Sciatic nerve (tissue), 2 donors: ENCODE measurements at places on chromosomes 4 and X.

DNA sequence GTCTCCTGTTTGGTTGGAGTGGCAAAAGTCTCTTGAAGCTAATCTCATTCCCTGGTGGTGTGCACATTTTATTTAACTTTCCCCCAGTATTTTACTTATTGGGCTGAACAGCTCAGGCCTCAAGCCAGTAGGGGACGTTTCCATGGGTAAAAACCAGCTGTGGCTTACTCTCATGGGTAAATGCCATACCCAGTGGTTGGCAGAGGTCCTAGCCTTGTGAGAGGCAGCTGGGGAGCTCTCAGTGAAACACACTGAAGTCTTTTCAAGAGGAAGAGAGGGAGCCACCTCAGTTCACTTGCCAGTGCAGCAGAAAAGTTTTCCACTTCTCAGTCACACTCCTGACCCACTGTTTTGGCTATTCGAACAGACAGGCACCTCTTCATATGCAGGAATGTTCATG lies 1964.2 kb downstream of the ARAP2 start:
- DNase-seq, result no peak

GRCh38 chrX:1416327-1416784 lies 24.4 kb upstream of the SLC25A6 start:
- DNase-seq, result no peak

DNA sequence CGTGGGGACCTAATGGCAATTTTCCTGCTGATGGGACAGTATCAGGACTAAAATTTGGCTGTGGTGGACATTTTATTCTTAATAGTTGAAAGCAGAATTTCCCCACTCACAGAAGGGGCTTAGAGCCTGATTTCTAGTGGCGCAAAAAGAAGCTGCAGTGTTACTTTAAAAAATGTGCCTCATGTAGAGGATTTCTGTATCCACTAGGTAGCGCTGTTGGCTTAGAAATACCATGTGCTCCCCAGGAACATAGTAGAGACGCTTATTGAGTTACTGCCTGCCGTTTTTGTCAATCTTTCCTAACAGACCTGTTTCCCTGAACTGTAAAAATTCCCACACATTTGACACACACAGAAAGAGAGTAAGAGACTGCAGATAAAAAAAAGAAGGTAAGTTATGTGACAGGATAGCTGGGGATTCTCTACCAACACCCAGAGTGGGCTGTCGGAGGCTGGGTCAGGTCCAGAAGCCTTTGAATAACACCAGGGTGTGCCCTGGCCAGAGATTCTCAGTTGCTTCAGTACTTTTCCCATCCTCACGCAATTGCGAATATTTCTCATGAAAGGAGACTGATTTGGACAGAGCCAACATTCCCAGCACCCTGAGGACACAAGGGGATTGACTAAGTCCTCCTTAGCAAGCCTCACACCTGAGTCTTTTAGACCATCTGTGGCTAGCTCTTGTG lies 88.4 kb downstream of the ZXDA start:
- DNase-seq, result no peak

- DNase-seq, result no peak
These were observed 34.9 kb downstream of the TBC1D14 start for GRCh38 chr4:6944301-6945051.
